ENCODE measurements at places on chromosomes 3 and 15.
A peak's percentile ranks its signal among the peaks of the same experiment; 100 is the strongest.

DNA sequence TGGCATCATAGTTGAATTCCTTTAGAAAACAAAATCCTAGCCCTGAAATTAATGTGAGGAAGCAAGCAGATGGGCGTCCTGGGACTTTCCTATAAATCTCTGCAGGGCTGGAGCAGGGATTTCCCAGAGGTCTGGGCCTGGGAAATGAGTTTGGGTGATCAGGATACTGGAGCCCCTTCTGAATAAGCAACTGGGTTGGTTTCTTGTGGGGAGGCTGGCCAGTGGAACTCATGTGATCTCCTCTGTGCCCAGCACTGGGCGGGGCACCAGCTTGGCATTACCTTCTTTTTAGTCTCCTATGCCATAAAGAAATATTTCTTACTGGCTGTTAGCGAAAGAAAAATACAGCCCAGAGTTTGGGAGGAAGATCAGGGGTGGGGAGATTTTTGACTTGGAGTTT lies 1.7 kb downstream of the THSD4 start:
- no peak for DNase-seq

DNA sequence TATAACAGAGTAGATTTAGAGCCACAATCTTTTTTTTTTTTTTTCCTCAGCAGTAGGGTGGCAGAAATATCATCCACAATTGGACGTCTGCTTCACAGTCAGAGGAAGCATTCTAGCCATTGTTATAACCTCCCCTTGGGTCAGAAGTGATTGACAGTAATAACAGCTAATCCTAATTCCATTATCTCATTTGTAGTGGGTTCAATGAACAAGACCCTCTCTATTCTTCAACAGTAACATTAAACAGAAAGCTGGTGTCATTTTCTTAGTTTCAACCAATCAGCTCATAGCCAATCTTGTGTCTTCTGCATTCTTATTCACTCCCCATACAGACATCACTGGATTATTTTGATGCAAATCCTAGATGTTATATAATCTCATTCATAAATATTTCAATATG lies 44.6 kb downstream of the QTRT2 start:
- DNase-seq: no peak

DNA sequence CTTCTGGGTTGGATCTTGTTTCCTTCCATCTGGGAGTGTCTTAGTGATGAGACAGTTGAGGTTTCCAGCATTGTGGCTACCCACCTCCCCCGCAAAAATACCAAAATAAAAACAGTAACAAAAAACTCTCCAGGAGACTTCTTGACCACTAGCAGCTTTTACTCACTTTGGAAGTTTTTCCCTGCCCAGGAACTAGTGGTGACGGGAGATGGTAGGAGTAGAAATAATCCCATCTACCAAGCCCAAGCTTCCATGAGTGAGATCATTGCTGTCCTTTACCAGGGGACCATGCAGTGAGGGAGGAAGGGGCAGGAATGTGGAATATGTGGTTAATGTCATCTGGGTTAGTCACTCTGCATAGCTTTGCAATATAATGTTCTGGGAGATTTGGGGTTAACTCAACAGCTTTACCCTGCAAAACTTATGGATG lies 187.7 kb downstream of the ITPR1 start:
- no peak for DNase-seq

GRCh38 chr15:88872106-88872505 lies 23.2 kb downstream of the HAPLN3 start:
- no peak for DNase-seq

- no peak for DNase-seq
Measured at GRCh38 chr15:32723171-32723948, 5.6 kb downstream of the GREM1 start.

DNA sequence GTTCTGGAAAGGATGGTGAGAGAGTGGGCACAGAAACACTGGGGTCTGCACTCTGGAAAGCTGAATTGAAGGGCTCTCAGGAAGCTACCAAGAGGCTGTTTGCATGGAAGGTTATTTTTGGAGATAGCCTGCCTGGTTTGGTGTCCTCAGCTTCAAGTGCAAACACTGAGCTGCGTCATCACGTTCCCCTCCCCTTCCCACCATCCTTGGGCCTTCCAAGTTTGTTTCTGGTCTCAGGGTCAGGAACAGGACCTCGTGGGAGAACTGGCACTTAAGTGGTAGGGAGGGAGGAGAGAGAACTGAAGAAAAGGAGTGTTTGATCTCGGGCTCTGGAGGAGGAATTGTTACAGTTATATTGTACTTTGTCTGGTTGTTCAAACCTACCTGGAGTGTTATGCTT lies 10.6 kb downstream of the ST6GAL1 start:
- DNase-seq: no peak

DNA sequence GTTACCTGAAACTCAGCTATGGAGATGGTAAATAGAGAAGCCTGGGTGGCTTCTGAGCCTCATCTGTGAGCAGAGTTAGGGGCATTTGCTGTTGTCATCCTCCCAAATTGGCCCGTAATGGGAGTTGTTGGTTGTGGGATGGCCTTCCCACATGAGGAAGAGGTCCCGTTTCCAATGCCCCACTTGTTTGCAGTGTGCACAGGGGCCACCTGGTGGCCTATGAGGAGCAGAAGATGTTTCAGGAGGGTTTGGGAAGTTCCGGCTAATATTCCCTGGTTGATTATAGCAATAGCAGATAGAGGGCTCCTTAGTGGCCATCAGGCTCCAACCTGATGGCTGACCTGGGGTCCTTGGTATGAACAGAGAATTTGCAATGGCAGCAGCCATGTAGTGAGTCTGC lies 1546.5 kb downstream of the OTOL1 start:
- DNase-seq: no peak

- no peak for DNase-seq
Measured at GRCh38 chr3:99747915-99748314, 69.7 kb upstream of the CMSS1 start.

- DNase-seq: no peak
Measured at GRCh38 chr15:101174152-101174920, 77.5 kb downstream of the CHSY1 start.

DNA sequence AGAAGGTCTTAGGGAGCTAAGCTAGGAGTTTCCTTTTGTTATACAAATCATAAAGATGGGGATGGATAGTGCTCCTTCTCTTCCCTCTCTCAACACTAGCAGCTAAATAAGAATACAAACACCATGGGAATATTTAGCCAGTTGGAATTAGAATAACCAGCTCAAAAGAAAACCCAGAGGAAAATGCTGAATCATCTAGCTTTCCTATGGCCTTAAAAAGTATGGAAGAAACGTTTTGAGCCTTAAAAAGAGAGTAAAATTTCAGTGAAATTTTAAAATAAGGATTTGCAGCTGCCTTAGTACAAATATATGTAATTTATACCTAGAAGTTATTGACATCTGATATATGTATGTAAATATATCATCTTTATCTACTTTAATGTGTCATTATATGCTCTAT lies 245.8 kb downstream of the STXBP5L start:
- DNase-seq: no peak

- DNase-seq: no peak
Measured at GRCh38 chr3:136835089-136835812, 16.3 kb downstream of the SLC35G2 start.

DNA sequence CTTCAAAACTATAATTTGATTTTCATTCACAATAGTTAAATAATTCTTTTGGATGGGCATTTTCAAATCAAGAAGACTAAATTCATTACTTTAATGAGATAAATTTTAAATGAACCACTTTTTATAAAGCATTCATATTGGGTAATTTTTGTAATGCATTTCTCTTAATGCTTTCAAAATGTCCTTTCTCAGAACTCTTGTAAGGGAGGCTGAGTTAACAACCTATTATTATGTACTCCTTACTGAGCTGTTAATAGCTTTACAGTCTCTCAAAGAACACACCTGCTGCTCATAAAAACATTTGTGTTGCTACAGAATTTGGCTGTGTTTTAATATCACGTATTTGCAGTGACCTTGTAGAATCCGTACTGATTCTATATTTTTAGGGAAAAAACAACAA lies 334.0 kb upstream of the ARL6 start:
- no peak for DNase-seq

- peak; percentile 44 for DNase-seq
Measured at GRCh38 chr3:52240059-52240885, 1.3 kb upstream of the TWF2 start.

DNA sequence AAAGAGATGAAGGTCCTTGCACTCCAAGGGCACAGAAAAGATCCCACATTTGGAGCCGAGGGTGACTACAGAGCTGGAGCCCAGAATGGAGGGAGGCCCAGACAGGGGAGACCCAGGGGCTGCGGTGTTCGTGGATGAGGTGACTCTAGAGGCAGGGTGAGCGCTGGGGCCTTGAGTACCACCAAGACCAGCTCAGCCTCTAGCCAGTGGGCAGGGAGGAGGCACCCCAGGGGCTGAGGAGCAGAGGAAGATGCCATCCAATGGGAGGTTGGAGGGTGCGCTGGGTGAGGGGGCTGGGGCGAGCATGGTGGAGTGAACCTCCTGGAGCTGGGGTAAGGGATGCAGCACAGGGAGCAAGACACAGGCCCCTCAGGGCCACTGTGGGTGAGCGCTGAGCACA lies 13.3 kb downstream of the RRP9 start:
- no peak for DNase-seq

DNA sequence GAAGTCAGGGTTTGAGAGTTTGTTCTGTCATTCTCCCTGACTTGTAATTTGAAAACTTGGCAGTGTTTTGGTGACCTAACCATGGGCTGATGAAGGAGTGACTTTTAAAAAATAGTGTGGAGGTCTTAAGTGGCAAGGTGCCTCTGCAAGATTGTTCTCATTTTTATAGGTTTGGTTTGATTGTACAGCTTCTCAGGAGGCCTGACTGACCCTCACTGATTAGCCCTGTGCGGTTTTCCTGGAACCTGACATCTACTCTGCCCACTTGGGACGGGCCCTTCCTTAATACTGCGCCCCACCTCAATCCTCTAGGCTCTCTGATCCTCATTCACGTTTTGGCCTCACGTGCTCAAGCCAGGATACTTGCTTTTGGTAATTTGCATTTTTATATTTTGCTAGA lies 2.8 kb downstream of the UBE2E1 start:
- no peak for DNase-seq

DNA sequence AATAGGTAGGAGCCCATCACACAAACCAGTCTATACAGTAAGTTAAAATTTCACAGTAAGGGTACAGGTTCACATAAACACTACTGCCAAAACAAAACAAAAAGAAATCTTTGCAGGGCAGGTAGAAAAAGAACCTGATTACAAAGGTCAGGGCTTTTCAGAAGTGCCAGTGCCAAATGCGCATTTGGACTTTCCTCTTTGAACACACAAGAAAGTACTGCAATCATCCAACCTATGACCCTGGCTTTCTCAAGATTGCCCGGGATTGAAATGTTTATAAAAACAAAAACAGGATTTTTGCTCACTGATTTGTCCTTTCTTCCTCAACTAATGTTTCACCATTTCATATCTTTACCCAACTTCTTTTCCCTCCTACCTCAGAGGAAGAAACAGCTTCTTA lies 47.4 kb downstream of the CBLB start:
- DNase-seq: no peak

GRCh38 chr15:87618203-87618725 lies 638.3 kb downstream of the NTRK3 start:
- no peak for DNase-seq

DNA sequence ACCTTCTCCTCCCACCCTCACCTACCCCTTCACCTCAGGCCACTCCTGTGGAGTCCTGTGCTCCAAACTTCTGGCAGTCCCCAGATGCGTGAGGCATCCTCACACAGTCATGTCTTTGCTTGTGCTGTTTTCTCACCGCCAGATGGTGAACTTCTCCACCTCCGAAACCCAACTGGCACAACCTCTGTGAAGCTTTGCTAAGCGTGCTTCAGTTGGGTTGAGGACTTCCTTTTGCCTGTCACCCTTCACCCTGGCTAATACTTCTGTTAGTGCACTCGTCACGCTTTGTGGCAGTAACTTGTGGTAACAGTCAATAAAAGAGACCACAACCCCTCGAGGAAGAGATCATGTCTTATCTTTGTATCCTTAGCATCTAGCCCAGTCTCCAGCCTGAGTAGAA lies 42.0 kb upstream of the SKOR1 start:
- no peak for DNase-seq

DNA sequence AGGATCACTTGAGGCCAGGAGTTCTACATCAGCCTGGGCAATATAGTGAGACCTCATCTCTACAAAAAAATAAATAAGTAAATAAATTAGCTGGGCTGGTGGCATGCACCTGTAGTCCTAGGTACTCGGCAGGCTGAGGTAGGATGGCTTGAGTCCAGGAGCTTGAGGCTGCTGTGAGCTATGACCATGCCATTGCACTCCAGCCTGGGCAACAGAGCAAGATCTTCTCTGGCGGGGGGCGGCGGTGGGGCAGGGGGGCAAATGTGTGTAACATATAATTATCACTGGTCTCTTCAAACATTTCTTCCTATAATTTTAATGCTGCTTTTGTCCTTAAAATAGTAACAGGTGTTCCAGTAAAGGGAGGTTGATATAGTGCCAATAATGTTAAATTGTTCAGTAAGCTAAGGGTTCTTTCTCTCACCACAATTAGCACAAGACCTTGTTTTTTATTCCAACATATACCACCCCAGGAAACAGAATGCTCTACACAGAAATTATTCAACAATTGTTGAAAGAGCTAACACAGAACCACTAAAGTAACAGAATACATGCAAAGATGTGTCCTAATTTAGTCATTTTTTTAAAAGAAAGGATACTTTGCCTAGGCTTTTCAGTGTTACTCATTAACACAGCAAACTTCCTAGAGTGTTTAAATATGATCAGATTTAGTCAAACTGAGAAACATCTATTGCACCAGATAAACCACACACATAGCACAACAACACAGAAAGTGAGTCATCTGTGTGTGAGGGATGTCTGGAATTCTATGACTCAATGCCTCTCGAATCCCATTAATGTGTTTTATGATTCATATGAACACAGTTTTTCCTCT lies 29.1 kb downstream of the ANKRD28 start:
- DNase-seq: no peak

DNA sequence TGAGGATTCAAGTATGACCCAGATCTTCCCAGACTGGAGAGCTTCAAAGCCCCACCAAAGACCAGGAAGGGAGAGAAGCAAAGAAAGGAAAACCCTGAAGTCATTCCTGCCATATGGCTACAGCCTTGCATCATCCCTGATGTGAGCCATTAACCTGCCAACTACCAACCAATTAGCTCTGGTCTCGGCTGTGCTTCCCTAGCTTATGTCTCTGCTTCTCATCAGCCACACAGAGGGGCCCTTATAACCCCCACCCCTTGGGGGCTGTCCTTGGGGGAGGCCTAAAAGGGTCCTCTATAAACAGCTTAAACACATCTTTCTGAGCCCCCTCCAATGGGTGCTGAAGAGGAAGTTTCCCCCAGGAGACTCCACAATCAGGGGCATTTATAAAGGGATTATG lies 52.8 kb downstream of the NOX5 start:
- DNase-seq: no peak

- DNase-seq: no peak
Measured at GRCh38 chr3:188776447-188776846, 395.3 kb upstream of the TPRG1 start.

Measured in NK-92 treated with Interleukin-12 subunit alpha and Interleukin-12 subunit beta, amount 100 ng/mL, for 24 hours (cell line).